ENCODE measurements at places on chromosomes 3 and 15.

DNA sequence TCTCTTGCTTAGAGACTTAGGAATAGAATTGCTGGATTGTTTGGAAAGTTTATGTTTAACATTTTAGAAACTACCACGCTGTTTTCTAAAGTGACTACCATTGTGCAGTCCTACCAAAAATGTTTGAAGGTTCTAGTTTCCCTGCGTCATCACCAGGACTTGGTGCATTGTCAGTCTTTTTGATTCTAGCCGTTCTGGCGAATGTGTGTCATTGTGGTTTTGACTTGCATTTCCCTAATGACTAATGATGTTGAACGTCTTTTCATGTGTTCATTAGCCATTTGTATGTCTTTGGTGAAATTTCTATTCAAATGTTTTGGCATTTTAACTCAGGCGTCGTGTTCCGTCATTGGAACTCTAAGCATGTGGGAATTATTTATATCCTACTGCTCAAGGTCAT, 58.0 kb downstream of the CHD2 start:
- DNase-seq = no peak

GRCh38 chr3:156473341-156473740, 81.6 kb downstream of the SSR3 start:
- DNase-seq = no peak

GRCh38 chr3:31297726-31298298, 234.9 kb upstream of the STT3B start:
- no peak for DNase-seq

- no peak for DNase-seq
These were observed 33.7 kb upstream of the RBMS3 start for GRCh38 chr3:29247088-29247745.

- DNase-seq = no peak
These were observed 111.2 kb upstream of the STT3B start for GRCh38 chr3:31421314-31422048.

GRCh38 chr3:189737619-189738018, 106.4 kb downstream of the TP63 start:
- DNase-seq = no peak

Data from NCI-H526 treated with DMSO at 0.1 percent for 48 hours (cell line).